OCI-M1 (cell line): ENCODE measurements at places on chromosomes 16 and 17.

DNA sequence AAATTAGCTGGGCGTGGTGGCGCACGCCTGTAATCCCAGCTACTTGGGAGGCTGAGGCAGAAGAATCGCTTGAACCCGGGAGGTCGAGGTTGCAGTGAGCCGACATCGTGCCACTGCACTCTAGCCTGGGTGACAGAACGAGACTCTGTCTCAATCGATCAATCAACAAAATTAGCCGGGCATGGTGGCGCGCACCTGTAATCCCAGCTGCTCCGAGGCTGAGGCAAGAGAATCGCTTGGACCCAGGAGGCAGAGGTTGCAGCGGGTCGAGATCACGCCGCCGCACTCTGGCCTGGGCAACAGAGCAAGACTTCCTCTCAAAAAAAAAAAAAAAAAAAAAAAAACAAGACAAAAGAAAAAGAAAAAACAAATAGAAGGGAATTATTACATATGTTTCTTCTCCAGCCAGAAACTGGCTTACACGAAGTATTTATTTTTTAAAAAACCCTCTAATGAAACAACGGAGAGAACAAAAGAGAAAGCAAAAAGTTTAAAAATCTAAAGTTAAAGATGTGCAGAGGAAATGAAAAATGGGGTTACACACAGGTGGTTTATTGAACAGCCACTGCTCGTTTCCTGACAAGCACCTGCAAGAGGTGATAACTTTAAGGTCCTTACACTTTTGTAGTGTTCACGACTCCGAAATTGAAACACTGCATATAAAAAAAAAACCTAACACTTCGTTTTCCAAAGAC is 1.4 kb downstream of the SYNRG start:
- no peak for DNase-seq

DNA sequence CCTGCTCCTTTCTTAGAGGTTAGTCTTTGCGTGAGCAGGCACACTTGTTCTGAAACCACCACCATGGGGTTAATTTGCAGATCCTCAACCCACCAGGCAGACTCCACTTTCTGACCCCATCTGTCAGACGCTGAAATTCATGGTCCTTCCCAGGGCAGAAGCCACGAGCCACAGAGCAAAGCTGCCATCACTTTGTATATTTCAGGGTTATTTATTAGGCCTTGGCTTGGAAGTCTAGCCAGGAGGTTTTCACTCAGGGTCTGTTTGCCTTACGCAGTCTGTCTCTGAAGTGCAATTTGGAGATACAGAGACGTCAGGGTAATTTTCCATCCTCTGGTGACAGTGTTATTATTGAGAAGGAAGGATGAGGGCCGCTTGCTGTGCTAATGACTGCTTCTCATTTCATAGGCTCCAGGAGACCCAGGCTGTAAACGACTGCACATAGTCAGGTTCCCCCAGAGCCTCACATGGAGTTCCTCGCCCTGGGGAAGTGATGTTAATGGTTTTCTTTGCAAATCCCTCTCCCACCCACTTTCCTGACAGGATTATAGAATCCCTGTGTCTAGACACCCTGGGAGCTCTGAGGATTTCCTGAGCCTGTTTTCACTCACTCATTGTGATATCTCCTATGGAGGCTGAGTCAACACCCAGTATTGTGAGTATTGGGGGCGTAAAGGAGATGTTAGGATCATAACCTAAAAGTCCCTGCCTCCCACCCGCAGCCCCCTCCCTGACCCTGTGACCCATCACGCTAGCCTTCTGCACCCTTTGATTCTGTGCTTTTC is 269.0 kb downstream of the ABCC12 start:
- no peak for DNase-seq

DNA sequence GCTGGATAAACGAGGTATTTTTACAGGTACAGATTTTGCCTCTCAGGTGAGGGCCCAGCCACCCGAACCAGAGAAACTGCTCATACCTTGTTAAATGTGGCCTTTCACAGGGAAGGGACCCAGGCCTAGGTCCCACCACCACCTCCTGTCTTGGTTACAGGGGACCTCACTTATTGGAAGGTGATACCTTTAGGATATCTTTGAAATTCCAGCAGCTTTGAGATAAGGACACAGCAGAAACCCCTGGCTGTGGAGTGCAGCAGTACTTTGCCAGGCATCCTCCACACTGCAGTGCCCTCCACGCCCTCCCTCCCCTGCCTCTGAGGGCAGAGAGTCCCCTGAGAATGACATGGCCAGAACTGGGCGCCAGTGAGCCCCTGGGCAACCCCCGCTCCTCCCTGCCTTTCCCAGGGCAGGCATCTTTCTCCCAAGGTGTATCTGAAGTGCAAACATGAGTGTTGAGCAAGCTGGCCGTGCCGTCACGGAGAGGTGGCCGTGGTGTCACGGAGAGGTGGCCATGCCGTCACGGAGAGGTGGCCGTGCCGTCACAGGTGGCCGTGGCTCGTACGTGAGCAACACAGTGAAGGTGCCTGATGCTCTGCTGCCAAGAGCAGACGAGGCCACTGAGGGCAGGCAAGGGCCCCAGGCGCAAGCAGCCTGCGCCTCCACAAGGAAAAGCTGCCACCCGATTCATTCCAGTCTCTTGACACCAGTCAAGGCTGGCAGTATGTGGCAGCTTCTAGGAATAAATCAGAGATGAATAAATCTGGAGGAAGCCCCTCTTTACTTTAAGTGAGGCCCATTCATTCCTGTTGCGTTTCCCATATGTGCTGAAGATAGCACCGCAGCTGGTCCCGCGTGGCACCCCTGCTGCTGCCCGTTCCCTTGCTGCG is 134.5 kb upstream of the CHMP6 start:
- DNase-seq: no peak

- DNase-seq: no peak
These were observed 23.9 kb downstream of the SRCAP start for GRCh38 chr16:30722916-30723315.

- no peak for DNase-seq
These were observed 42.7 kb downstream of the TIMM22 start for GRCh38 chr17:1039511-1040215.

- DNase-seq: peak; percentile 91
These were observed 19.0 kb upstream of the ITPRIPL2 start for GRCh38 chr16:19094542-19095365.

GRCh38 chr16:53212893-53213223 is 158.1 kb downstream of the CHD9 start:
- peak; percentile 32 for DNase-seq

DNA sequence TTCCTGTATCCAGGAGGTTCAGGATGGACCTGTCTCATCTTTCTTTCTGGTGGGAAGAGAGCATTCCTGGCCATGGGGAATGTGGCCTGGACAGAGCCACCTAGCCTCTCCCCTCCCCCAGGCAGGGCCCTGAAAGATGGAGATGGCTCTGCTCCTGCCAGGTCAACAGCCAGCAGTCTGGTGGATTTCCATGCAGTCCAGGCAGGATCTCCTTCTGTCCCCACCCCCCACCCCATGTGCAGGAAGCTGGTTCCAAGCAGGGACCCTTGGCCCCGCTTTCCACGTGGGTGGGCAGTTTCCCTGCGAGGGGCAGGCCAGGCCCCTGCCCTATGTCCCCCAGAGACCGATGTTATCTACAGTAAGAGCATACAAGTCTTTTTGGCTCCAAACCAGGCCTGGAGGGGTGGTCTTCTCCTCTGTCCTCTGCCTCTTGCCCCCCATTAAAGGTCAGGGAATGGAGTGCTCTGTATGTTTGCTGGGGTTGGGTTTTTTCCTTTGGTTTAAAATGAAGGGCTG is 240.5 kb downstream of the SEC14L1 start:
- DNase-seq: no peak

DNA sequence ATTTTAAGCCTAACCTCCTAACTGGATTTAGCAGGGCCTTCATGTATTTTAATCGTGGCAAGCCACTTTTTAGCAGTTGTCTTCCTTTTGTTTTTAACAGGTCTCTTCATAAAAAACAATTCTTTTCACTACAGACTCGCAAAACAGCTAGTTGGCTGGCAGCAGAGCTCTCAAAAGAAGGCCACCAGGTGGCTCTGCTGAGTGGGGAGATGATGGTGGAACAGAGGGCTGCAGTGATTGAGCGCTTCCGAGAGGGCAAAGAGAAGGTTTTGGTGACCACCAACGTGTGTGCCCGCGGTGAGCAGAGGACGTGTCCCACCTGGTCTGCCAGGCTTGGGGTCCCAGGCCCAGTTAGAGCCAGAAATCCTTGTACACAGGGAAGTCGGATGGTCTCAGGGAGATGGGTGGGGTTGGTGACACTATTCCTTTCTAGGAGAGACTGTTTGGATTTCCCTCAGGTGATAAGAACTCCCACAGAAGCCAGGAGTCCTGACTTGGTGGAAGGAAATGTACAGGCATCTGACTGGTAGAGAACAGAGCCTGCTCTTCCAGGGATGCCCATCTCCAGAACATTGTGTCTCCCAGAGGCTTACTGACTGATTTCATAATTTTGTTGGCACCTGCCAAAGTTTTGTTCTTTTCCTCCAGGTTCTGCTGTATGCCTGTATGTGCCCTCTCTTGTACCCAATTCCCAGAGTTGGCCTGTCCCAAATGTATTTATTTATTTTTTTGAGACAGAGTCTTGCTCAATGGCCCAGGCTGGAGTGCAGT is 14.9 kb upstream of the DDX19A start:
- DNase-seq: peak; percentile 11

DNA sequence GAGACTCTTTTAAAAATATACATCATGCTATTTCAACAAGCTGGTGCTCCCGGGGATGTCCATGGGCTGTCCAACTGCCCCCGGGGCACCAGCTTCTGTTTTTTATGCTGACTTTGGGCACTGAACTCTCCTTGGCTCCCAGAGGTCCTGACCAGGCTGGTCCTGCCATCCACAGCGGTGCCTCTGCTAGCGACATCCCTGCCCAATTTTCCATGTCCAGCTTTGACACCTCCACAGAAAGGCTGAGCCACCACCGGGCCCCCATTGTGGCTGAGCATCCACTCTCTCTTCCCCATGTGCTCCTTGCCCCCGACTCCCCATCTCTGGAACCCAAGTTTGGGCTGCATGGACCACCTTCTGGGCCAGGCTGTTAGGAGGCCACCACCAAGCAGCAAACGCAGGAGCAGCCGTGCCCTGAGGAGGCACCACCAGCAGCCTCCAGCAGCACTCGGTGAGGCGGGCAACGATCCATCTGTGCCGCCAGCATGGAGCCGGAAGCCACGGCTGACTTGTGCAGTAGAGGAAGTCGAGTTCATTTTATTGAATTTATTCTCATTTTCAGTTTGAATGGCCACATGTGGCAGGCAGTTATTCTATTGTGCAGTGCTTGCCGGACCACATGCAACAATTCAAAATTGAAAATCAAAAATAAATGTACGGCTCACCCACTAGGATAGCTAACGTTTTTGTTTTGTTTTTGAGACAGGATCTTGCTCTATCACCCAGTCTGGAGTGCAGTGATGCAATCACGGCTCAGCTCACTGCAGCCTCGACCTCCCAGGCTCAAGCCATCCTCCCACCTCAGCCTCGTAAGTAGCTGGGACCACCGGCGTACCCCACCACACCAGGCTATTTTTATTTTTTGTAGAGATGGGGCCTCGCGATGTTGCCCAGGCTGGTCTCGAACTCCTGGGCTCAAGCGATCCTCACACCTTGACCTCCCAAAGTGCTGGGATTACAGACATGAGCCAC is 2.8 kb upstream of the MEAK7 start:
- no peak for DNase-seq

- no peak for DNase-seq
These were observed 83.5 kb upstream of the PLCG2 start for GRCh38 chr16:81695321-81696165.

DNA sequence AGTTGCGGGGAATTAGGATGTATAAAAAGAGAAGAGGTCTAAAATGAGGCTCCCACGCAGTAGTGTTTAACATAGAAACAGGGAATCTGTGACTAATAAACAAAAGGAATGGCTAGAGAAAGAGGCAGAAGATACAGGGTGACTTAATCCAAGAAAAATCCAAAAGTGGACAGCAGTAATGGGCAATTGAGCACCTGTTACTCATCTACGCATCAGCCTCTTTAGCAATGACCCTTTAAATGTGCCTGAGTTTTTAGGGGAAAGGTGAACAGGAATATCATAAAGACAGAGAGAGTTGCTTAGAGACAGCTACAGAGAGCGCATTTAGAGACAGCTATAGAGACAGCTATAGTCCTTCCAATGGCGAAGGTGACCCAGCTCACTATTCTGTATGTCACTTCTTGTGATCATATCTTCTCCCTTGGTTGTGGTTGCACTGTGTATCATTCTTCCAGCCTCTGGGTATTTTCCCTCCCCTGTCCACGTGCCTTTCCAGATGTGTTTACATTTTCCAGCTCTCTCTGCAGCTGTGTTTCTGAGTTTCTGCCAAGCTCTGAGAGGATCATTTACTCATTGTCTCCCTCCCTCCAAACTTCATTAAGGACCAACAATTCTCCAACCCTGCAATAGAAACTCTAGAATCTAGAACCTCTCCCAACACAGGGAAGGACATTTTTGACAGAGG is 61.5 kb downstream of the MYOCD start:
- no peak for DNase-seq

GRCh38 chr16:79598348-79599181 is 2.0 kb downstream of the MAF start:
- peak; percentile 16 for DNase-seq

DNA sequence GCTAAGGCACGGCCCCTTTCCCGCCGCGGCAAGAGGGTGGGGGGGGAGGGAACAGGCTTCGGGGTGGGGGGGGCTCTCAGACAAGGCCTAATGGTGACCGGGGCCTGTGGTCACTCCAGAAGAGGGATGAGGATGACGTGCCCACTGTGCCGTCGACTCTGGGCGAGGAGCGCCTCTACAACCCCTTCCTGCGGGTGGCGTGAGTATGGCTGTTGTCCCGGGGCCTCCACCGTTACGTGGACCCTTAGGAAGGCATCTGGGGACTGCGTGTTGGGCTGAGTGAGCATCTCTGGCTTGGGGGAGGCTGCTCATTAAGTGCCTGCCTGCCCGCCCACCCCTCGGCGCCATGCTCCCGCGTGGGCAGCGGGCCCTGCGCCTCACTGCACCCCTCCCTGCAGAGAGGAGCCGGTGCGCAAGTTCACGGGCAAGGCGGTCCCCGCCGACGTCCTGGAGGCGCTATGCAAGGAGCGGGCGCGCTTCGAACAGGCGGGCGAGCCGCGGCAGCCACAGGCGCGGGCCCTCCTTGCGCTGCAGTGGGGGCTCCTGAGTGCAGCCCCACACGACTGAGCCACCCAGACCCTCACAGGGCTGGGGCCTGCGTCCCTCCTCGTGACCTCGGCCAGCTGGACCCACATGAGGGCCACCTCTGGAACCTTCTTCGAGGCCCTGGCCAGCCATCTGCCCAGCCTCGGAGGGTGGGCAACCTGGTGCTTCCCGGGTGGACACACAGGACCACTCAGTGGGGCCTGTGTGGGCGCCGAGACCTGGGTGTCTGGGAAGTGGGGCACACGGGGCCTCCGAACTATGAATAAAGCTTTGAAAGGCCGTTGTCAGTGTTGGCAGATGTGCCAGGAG is 2.2 kb downstream of the HAGHL start:
- DNase-seq: no peak

- peak; percentile 75 for DNase-seq
These were observed 8.0 kb downstream of the FLYWCH1 start for GRCh38 chr16:2919511-2920255.

GRCh38 chr17:33377837-33378595 is 84.9 kb upstream of the ASIC2 start:
- no peak for DNase-seq

GRCh38 chr17:61485067-61485775 is 33.0 kb downstream of the TBX4 start:
- DNase-seq: no peak

GRCh38 chr17:40452921-40453378 is 9.7 kb downstream of the IGFBP4 start:
- DNase-seq: no peak
